Cerebellum (tissue), 4 donors: ENCODE measurements at places on chromosomes 2 and 18. TPM values are rescaled to one million over a fixed set of nuclear protein-coding genes. Genes with fewer than 3 reads are reported as not detected.

DNA sequence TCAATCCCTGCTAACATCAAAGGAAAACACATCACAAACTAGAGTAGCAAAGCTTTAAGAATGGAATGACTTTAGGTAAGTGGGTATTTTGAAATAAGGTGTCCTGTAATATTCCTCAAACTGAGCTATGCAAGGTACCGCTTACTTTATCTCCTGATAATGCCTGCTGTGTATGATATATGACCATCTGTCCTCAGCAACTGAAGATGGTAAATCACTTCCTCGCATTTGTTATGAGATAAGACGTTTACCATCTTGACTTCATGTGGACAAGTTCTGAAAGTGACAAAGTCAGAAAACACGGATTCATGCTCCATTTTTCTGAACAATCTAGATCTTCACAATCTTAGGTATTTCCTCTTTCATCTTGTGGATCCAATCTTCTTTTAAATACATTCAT is 49.3 kb upstream of the PTPRM start:
- DNase-seq: no peak

- DNase-seq: peak; percentile 47
These were observed 300.0 kb downstream of the XIRP2 start for GRCh38 chr2:167187978-167188967.

DNA sequence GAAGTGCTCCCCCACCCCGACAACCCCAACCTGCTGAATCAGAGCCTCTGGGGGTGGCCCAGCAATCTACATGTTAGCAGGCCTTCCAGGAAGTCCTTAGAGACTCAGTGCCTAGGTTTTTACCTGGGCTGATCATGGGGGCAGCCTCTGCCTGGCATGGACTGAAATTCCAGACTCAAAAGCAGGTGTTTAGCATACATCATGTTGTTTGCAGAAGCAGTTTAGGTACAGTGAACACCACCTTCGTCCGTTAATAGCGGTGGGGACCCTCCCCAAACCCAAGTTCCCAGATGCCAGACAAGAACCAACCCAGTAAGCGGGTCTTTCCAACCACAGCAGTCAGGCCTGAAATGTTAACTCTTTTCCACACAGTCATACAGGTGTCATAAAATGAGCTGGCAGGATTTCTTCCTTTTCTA is 26.4 kb upstream of the GALR1 start:
- no peak for DNase-seq

GRCh38 chr2:239937866-239938640 is 87.1 kb downstream of the NDUFA10 start:
- no peak for DNase-seq

DNA sequence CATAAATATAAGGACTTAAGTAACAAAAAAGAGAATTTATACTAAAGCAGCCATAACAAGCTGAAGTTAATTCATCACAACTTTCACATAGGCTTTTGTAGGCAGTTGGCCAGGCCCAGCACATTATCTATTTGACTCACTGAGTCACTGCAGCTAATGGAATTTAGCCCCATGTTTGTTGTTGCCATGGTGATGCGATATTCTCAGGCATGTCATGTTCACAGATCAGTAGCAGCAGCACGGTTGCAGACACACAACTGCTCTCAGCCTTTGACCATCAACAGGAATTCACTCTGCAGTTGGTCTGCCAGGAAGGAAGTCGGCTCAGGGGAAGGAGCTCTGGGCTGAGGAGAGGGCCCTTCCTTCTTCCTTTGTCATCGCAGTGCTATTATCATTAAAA is 639.8 kb downstream of the TMEM182 start:
- no peak for DNase-seq

- DNase-seq: no peak
These were observed 258.0 kb downstream of the MYCN start for GRCh38 chr2:16198166-16198912.

- DNase-seq: no peak
These were observed 43.0 kb downstream of the CCDC148 start for GRCh38 chr2:158413581-158413980.

- DNase-seq: no peak
These were observed 173.0 kb downstream of the DDX1 start for GRCh38 chr2:15764683-15765011.

GRCh38 chr2:7018282-7018701 is 101.1 kb downstream of the RNF144A start:
- no peak for DNase-seq

- DNase-seq: no peak
These were observed 142.8 kb downstream of the TMEM17 start for GRCh38 chr2:62363166-62363565.

DNA sequence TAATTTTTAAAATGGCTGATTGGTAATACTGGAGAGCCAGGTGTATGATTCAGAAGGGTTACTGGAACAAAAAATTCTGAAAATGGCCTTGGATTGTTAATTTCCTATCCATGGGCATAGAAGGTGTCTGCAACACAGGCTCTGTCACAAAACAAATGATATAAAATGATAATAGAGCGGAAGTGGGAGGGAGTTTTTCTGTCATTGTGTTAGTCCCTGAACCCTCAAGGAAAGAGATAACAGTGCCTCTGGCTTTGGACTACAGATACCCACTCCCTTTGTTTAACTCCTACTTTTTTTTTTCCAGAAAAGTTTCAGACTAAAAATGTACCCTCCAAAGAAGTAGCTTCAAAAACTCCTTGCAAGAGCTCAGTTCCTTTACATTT is 28.0 kb upstream of the YES1 start:
- no peak for DNase-seq

CNDP1 gene
- 0.36 TPM for total RNA-seq
